Hepatic stellate cell (primary cell): ENCODE measurements at places on chromosomes 4 and X.
A peak's percentile ranks its signal among the peaks of the same experiment; 100 is the strongest.

DNA sequence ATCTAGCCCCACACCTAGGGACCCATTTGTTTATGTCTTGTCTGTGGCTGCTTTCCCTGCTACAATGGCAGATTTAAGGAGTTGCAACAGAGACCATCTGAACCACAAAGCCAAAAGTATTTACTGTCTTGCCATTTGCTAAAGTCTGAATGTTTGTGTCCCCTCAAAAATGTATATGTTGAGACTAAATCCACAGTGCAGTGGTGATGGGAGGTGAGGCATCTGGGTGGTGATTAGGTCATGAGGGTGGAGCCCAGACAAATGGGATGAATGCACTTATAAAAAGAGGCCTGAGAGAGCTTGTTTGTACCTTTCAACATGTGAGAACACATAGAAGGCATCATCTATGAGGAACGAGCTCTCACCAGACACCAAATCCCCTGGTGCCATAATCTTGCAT is 137.3 kb downstream of the TMEM144 start:
- DNase-seq, result no peak

- no peak for DNase-seq
These were observed 84.9 kb downstream of the SPCS3 start for GRCh38 chr4:176404621-176405020.

- no peak for DNase-seq
These were observed 19.5 kb upstream of the GLRA3 start for GRCh38 chr4:174848596-174848995.

- DNase-seq, result no peak
These were observed 87.0 kb downstream of the EFNB1 start for GRCh38 chrX:68915778-68916177.

DNA sequence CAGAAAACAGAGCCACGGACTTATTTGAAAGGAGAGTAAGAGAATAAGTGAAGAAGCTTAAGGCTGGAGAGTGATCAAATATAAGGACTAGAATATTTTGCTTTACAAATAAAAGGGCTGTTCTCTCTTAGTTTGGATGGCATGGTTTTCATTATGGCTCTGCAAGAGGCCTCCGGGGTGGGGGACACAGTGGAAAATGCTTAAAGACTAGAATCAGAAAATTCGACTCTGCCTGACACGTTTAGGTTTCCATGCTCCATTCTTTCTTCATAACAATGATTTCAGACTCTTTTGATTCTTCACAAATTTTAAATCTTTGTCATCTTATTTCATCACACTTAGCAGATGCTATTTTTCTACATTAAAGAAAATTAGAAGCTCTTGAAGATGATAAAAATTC is 632.4 kb upstream of the BOD1L1 start:
- DNase-seq, result no peak

DNA sequence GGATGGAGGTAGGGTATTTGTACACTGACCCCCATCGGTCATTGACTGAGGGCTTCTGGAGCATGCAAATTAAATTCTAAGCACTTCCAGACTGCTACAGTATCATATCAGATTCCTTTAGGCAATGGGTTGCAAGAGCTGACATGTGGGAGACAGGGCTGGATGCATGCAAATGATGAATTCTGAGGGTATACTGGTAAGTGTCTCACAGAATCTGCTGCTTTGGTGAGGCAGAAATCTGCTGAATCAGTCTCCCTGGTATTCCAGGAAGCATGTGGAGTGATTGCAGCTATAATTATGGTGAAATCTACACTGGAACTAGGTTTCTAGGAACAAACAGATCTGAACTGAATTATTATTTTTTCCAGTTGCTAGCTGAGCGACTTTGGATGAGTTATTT is 684.9 kb upstream of the MAGEB2 start:
- peak; percentile 2 for DNase-seq

DNA sequence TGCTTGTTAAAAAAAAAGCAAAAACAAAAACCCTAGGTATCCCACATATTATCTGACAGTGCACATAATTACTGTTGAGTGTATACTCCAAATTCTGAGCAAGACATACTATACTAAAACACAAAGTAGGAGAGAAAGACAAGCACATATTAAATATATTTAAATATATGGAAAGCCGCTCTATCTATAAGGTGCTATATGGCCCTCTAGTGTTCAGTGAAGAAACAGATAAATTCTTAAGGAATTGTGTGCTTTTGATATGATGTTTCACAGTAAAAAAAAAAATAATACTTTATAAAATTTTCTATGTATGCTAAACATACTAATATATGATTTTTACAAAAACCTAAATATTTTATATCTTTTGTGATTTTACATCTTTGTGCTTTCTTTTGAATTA is 137.8 kb downstream of the FBXW7 start:
- no peak for DNase-seq

GRCh38 chrX:122863067-122863466 is 321.0 kb upstream of the GRIA3 start:
- DNase-seq, result no peak
